ENCODE measurements at places on chromosomes 11 and 22.

- no peak for DNase-seq
Measured at GRCh38 chr11:120883404-120884080, 140.4 kb upstream of the TBCEL start.

GRCh38 chr11:1168256-1168655, 10.5 kb downstream of the MUC5AC start:
- no peak for DNase-seq

DNA sequence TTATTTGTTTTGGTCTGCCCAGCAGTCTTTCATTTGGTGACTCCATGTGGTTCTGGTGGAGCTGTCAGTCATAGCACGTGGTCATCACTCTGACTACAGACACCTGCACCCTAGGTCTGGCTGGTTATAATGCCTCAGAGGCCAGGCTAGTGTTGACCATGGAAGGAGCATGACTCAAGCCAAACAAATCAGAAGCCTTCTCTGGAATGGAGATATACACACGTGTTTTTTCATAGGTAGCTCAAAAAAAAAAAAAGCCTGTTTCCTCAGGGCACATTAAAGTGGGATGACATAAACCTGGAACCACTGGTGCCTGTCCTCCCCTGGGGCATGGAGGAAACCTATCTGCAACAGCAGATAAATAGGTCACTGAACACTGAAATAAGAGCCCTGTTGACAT, 8.1 kb upstream of the PLAAT3 start:
- no peak for DNase-seq

GRCh38 chr11:111939836-111940604, 2.9 kb downstream of the DIXDC1 start:
- no peak for DNase-seq

- DNase-seq: no peak
Measured at GRCh38 chr11:16007514-16007913, 348.8 kb downstream of the SOX6 start.

DNA sequence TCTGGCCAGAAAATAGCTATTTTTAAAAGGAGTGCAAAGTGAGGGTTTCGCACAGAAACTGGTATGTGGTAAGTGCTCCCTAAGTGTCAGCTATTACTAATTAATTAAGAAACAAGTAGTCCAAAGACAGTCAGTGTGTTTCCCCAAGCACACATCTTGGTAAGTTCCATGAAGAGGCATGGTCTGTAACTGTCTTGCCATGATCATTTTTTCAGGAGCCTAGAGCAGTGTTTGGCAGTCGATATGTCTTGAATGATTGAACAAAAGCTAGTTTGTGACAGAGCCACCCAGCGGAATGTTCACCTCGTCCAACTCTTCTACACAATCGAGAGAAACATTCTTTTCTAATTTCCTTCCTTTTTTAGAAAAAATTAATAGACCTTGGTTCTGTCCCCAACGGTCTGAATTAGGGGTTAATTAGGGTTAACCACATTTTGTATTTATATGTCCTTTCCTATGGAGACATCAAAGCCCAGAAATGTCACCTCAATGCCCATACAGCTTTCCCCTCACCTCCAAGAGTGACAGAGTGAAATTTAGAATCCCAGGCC, 57.6 kb upstream of the FTH1 start:
- peak; percentile 2 for DNase-seq

GRCh38 chr11:126400479-126400878, 45.0 kb downstream of the ST3GAL4 start:
- no peak for DNase-seq

- DNase-seq: no peak
Measured at GRCh38 chr11:72737336-72737735, 14.9 kb downstream of the ARAP1 start.

DNA sequence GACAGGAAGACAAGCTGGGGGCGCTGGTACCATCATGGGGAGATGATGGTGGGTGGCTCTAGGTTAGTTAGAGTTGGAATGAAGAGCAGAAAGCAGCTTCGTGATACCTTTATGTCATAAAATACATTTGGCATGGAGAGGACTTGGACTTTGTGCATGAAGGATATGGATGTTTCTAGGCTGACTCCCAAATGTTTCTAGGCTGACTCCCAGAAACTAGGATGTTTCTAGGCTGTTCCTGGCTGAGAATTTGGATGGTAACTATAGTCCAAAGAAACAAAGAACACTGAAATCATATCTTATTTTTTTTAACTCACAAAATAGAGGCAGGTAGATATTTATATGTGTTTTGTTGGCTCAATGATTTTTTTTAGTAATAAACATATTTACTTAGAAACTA, 89.4 kb upstream of the VPREB1 start:
- DNase-seq: no peak

GRCh38 chr11:35223371-35223796, 84.4 kb downstream of the CD44 start:
- no peak for DNase-seq

GRCh38 chr22:38867471-38868285, 4.3 kb downstream of the CBX6 start:
- DNase-seq: no peak

- DNase-seq: no peak
Measured at GRCh38 chr22:42623301-42623751, 8.6 kb upstream of the POLDIP3 start.

GRCh38 chr11:125036933-125037332, 26.2 kb upstream of the SLC37A2 start:
- peak; percentile 56 for DNase-seq

DNA sequence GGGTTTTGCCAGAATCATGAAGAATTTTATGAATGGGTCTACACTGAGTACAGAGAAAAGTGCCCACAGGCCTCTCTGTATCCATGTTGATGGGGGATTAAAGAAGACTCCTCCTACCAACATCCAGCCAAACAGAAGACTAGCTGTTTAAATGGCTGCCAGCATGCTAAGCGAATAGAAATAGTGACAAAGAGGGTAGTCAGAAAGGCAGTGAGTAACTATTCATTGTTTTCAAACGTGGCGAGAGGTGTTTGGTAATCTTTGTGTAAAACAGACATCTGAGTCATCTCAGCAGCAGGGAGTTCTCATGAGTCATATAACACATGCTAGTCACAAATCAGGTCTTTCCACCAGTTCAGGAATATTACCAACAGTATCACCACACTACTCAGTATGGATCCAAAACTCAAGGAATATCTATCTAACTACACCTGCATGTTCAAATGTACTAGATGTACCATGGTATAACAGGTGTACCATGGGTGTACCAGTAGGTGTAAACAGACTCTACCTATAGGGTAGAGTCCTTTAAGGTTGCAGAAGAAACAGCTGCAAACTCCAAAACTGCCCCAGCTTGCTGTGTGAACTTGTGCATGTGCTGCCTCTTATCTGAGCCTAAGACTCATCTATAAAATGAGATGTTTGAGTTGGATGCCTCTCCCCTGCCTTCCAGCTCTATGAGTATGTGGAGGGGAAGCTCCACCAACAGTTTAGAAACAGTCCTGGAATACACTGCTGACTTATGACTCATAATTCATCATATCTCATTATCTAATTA, 82.0 kb downstream of the SLC1A2 start:
- peak; percentile 77 for DNase-seq

GRCh38 chr11:9053316-9054035, 37.9 kb downstream of the SCUBE2 start:
- DNase-seq: no peak

DNA sequence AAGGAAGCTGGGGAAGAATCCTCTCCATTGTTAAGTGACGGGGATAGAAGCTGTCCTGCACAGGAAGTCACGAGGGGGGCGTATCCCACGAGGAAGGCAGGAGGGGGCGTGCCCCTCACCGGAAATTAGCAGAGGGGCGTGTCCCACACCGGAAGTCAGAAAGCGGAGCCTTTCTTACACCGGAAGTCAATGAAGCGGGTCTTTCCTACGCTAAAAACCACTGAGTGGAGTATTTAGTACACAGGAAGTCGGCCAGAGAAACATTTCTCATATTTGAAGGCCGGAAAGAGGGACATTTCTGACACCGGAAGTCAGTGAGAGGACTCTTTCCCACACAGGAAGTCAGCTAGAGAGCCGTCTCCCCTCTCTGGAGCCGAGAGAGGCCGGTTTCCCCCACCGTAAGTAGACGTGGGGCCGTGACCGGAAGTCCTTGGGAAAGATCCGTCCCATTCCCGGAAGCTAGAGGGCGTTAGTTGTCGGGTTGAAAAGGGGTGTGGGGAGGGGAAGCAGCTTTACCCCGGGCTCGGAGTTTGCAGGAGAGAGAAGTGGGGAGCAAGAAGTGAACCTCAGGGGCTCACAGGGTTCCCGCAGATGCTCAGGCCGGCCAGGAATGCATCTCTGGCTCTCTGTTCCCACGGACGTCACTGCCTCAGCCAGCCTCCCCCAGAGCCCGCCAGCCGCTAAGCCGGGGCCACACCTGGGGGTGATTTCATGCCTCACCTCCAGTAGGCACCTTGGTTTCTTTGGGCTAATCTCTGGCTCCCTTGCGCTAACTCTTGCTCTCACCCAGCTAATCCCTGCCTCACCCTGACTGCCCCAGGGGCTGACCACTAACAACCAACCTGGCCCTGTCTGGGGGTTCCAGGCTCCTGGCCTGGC, 15.4 kb downstream of the MIAT start:
- peak; percentile 97 for DNase-seq

- no peak for DNase-seq
Measured at GRCh38 chr22:39522567-39523300, 2.4 kb downstream of the ATF4 start.

- DNase-seq: no peak
Measured at GRCh38 chr22:43535336-43535735, 123.5 kb downstream of the MPPED1 start.

DNA sequence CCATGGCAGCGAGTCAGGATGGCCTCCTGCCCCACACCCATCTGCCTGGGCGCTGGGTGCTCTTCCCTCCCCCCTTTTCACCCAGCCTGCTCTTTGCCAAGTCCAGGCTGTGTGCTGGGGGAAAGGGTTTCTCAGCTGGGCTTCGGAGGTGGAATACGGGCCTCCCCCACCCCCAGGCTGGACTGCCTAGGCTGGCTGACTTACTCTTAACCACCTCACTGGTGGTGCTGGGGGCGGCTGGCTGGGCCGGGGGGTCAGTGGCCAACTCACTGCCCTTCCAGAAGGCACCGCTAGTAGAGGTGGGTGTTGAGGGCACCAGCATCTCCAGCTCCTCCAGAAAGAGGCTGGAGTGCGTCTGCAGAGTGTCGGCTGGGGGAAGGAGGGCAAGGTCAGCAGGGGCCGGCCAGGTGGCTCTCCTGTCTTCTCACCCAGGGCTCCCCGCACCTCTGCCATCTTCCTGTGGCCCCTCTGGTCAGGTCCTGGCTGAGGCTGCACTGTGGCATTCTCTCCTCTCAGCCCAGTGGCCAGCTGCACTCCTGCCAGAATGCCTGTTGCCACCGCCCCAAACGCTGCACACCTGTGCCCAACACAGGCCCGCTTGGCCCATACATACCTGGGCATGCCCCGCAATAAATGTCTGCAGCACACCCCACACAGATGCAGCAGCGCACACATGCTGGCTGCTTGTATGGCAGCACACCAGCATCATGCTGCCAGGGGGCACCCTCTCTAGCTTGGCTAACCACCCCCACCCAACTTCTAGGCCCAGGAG, 9.7 kb downstream of the PITPNM1 start:
- DNase-seq: no peak

DNA sequence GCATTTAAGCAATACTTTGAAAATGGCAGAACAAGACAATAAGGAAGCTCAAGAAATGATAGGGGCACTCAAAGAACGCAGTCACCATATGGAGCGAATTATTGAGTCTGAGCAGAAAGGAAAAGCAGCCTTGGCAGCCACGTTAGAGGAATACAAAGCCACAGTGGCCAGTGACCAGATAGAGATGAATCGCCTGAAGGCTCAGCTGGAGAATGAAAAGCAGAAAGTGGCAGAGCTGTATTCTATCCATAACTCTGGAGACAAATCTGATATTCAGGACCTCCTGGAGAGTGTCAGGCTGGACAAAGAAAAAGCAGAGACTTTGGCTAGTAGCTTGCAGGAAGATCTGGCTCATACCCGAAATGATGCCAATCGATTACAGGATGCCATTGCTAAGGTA, 51.9 kb downstream of the SPECC1L start:
- no peak for DNase-seq

GRCh38 chr11:8973121-8973520, 8.9 kb upstream of the TMEM9B start:
- no peak for DNase-seq

GRCh38 chr22:40120848-40121247, 56.9 kb upstream of the TNRC6B start:
- DNase-seq: no peak

DNA sequence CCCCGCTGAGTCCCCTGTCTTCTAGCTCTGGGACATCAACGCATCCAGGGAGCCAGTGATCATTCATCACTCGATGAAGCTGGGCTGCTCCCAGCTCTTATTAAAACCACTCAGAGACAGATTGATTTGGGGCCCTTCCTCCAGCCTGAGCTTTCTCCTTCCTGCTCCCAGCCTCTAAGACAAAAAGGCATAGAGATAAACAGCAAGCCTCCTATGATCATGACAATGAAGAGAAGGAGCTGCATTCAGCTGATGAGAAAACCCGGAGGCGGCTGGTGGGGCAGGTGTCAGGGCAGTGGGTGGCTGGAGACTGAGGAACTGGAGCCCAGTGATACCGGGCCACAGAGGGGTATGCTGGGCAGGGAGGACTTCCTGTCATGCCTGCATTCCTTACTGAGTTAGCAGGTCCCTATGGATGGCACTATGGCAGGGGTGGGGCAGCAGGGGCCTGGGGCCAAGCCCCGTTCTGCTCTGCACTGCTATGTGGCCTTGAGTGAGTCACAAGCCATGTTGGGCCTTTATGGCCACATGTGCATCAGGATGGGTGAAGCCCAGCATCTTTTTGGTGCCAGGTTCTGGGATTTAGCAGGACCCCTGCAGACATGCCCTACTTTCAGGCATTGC, 20.2 kb downstream of the PVALB start:
- no peak for DNase-seq

DNA sequence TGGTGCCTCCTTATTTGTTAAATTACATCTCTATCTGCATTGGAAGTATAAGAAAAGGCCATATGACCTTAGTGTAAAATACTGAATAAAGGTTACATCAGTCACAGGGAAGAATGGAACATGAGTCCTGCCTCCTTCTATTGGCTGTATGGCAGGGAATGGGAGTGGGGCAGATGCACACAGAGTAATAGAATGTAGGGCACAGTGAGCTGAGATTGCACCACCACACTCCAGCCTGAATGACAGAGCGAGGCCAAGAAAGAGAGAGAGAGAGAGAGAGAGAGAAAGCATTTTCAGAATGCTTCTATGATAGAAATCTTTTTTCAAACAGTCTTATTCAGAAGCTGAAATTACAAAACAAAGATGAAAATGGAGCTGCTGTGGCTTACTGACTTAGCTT, 58.8 kb downstream of the SLN start:
- DNase-seq: no peak

GRCh38 chr11:45982656-45983470, 60.4 kb downstream of the LARGE2 start:
- DNase-seq: peak; percentile 33

DNA sequence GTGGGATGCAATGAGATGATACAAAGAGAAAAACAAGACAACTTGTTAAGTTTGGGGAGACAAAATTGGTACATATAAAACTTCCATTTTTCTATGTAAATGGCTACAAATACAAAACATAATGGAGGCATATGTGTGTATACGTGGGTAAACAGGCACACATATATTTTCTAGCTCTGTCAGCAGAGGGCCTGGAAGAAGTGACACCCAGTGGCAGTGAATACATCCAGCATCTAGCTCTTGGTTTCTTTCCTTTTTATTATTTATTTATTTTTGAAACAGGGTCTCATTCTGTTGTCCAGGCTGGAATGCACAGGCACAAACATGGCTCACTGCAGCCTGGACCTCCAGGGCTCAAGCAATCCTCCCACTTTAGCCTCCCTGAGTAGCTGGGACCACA, 5.0 kb upstream of the RASL10A start:
- no peak for DNase-seq

- DNase-seq: no peak
Measured at GRCh38 chr11:110409174-110409573, 20.6 kb upstream of the FDX1 start.

All from activated CD4-positive, alpha-beta T cell treated with anti-CD3 and anti-CD28 coated beads, Interleukin-2, Interleukin-6, amounts not matched to agents 100 ng/mL and 50 ng/mL, durations not matched to agents 16 hours and 8 hours (primary cell).